Common myeloid progenitor, CD34-positive (primary cell): ENCODE measurements at places on chromosomes 5 and 9.
A peak's percentile ranks its signal among the peaks of the same experiment; 100 is the strongest.

- no peak overlapping the region for H3K4me3 ChIP-seq
- H3K4me1 ChIP-seq = no peaks in the 10 kb centered on the region
- no peaks in the 10 kb centered on the region for H3K36me3 ChIP-seq
- no peaks in the 10 kb centered on the region for H3K27me3 ChIP-seq
- H3K27ac ChIP-seq = no peak overlapping the region
Measured at GRCh38 chr5:96220610-96221390, 212.2 kb downstream of the PCSK1 start.

DNA sequence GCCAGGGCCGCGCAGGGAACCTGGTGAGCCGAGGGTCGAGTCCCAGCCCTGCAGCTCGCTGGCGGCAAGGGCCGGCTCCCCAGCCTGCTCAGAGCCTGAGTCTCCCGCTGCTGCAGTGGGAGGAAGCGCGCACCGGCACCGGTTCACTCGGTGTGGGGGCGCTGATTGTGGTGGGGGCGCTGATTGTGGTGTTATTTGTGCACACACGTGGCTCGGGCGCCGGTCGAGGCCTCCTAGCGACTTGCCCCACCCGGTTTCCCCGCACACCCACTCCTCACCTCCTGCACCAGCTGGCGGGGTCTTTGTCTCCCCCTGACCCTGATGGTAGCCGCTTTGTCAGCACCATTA is 266.7 kb downstream of the NSG2 start:
- no peak overlapping the region for H3K4me3 ChIP-seq
- DNase-seq = no peak

DNA sequence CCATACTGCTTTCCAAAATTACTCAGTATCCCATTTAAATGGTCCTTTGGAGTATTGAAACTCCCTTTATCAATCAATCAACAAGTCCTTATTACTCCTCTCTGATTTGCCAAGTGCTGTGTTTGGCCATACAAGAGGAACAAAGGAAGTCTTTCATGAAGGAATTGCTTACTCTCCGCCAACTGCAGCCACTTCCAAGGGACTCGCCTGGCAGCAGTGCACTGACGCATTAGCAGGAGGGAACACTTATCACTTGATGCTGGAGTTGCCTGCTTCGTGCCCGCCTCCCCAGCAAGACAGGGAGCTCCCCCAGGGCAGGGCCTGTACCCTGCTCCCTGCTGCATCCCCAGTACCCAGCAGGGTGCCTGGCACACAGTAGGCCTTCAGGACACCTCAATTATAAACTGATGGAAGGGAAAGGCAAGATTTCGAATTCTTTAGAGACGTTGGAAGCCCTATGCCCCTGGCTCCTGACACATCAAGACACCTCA is 97.9 kb downstream of the CRB2 start:
- no peaks in the 10 kb centered on the region for H3K27me3 ChIP-seq
- no peak overlapping the region for H3K27ac ChIP-seq
- peaks cover 6% of the 10 kb centered on the region for H3K36me3 ChIP-seq

DNA sequence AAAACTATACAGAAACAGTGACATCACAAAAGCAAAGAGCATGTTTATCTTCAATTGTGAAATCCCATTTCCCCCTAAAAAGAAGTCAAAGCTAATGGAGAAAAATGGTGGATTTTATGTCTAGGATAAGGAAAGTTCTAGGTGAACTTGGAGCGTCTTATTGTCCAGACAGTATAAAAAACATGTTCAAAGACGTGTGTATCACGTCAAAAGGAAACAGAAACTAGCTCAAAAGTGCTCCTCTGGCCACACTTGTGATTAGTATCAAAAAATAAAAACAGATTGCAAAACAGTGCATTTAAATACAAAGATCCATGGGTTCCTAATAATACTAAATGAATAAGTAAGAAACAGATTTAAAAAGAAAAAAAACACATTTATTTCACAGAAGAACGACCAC is 568.9 kb downstream of the ANXA1 start:
- no peaks in the 10 kb centered on the region for H3K27me3 ChIP-seq
- H3K27ac ChIP-seq = no peak overlapping the region
- no peaks in the 10 kb centered on the region for H3K4me1 ChIP-seq
- no peaks in the 10 kb centered on the region for H3K36me3 ChIP-seq

DNA sequence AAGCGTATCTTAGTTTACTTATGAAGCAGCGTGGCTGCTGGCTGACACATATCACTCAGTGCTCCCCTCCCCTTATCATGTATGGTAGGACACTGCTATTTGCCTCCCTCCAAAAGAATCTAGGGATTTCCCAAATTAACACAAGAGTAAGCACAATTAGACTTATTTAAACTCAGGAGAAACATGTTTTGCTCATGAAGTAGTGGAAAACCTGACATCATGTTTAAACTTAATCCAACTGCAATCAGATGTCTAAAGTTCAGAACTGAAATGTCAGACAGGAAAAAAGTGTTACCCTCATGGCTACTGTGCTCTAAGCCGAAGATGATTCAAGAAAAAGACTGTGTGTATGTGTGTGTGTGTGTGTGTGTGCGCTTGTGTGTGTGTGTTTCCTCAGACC is 324.1 kb upstream of the TNC start:
- no peaks in the 10 kb centered on the region for H3K4me1 ChIP-seq
- H3K36me3 ChIP-seq = no peaks in the 10 kb centered on the region
- no peak overlapping the region for H3K4me3 ChIP-seq
- H3K27me3 ChIP-seq = no peaks in the 10 kb centered on the region
- no peak for DNase-seq

GRCh38 chr5:89128092-89128491 is 245.1 kb upstream of the MEF2C start:
- no peak overlapping the region for H3K27ac ChIP-seq
- H3K4me3 ChIP-seq = no peak overlapping the region

DNA sequence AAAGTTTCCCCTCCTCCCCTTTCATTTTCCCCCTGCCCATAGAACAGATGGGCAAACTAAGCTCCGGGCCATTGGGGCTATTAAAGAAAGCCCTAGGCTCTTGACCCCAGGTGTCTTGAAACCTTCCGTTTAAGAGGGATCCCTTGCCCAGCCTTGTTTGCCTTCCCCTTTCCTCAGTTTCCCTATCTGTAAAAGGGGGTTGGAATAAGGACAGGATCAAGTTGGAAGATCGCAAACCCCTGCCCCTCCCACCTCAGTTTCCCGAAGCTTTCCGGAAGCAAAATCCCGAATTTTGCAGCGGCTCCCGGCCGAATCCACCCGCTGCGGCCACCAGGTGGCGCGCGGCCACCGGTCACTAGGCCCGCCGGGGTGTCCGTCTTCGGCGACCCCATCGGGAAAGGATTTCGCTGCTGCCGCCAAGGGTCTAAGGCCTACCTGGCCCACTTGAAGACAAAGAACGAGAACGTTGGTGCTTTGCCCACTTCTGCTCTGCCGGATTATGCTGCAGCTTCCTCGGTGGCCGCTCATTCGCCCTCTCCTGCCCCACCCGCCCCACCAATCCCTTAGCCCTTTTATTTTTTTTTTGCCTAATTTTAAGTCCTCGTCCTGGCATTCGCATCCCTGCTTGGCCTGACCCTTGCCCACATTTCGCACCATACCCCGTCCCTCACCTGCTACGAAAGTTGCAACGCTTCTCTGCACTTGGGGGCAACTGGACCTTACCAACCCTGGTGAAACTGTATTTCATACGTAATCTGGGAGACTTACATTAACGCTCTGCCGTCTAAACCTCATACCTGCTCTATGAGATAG is 962 bp upstream of the NR6A1 start:
- no peak for DNase-seq
- peaks cover 56% of the 10 kb centered on the region for H3K4me1 ChIP-seq
- H3K27me3 ChIP-seq = peaks cover 3% of the 10 kb centered on the region
- H3K4me3 ChIP-seq = peak overlapping the region; percentile 77

GRCh38 chr9:110897943-110898342 is 140.3 kb downstream of the LPAR1 start:
- H3K27me3 ChIP-seq = no peaks in the 10 kb centered on the region
- no peak overlapping the region for H3K27ac ChIP-seq
- no peak for DNase-seq
- no peaks in the 10 kb centered on the region for H3K4me1 ChIP-seq
- H3K4me3 ChIP-seq = no peak overlapping the region
- H3K36me3 ChIP-seq = no peaks in the 10 kb centered on the region
